ENCODE measurements at places on chromosomes 1 and 21.

DNA sequence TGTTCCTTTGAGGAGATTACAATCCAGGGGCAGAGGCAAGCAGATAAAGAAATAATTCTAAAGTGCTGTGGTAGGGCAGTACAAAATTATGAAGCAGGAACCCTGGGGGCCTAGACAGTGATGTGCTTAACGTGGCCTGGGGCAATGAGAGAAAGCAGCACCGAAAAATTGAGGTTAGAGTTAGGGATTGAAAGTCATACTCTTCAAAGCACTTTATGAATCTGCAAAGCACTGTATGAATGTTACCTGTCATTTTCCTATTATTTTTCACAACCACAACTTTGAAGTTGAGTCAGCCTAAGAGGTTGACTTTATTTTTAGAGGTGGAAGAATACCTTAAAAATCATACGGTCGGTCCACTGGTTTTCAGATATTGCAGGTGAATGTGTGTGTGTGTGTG is 183.4 kb upstream of the NFIA start:
- DNase-seq, result no peak

DNA sequence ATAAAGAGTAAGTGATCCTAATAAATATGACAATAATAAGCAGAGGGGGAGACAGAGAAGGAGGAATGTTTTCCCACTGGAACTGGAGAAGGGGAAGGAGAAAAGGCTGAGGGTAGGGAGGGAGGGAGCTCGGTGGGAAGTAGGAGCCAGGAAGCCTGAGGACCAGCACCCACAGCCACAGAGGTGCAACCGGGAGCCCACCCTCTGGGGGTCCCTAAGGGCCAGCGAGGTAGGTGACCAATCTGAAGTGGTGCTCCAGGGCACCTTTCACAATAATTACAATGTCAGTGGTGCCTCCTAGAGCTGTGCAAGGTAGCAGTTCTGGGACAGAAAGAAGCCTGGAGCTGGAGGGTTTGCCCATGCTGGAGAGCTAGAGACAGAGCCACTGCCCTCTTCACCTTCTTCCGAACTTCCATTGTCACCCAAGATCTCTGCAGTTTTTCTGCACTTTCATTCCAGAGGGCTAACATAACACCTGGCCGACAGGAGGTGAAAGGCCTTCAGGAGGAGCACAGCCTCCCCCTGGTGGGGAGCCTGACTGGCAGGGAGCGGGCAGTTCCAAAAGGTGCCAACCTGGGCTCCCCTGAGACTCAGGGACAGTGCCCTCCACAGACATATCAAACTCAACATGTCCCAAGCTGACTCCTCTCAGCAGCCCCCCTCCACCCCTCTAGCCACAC is 4.1 kb upstream of the AHCYL1 start:
- peak; percentile 79 for DNase-seq

- DNase-seq, result peak; percentile 93
Observed at GRCh38 chr21:45136927-45137611, 62.7 kb downstream of the ADARB1 start.

- peak; percentile 75 for DNase-seq
Observed at GRCh38 chr1:1374589-1374928, 448 bp downstream of the AURKAIP1 start.

DNA sequence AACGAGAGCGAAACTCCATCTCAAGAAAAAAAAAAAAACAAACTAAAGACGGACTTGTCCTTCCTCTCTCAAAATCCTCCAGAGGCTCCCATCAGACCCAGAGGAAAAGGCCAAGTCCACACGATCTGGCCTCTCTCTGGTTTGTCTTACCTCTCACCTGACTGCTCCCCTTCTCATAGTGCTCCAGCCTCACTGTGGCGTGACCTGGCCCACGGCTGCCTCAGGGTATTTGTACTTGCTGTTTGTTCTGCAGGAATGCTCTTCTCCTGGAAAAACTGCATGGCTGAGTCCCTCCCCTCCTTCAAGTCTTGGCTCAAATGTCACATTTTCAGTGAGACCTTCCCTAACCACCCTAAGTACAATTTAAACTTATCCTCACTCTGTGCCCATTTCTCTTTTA is 8.0 kb upstream of the BRWD1 start:
- DNase-seq, result no peak

DNA sequence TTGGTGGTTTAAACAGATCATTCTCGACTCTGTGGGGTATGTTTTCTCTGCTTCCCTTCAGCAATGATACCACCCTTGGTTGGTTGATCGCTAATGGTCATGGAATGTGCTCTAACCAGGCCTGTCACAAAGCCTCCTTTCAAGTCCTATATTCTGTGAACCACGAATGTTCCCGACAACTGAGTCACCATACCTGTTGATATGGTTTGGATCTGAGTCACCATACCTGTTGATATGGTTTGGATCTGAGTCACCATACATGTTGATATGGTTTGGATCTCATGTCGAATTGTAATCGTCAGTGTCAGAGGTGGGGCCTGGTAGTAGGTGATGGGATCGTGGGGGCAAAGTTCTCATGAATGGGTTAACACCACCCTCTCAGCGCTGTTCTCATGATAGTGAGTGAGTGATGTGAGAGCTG is 10.2 kb upstream of the CAMK2N1 start:
- DNase-seq, result no peak

GRCh38 chr1:235888119-235888643 is 21.5 kb upstream of the LYST start:
- no peak for DNase-seq

- no peak for DNase-seq
Observed at GRCh38 chr1:151621351-151621750, 9.5 kb downstream of the SNX27 start.

DNA sequence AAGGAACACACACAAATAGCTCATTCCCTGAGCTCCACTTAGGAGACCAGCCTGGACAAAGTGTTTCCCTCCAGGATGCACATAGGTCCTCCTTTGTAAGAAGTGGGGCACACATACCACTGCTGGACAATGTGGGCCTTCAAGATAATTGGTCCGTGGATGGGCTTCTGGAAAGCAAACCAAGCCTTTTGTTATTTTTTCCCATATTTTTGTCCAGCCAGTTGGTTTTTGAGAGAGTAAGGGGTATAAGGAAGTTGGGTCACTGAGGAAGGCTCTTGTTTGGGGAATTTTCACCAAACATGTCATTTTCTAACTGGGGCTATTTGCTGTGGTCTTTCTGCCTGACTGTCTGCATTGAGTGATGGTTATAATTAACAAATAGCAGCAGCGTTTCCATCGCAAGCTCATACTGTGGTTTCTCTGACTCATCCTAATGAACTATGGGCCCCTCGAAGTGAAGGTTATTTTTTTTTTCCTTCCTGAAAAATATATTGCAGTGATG is 306.3 kb upstream of the DUSP10 start:
- DNase-seq, result no peak

DNA sequence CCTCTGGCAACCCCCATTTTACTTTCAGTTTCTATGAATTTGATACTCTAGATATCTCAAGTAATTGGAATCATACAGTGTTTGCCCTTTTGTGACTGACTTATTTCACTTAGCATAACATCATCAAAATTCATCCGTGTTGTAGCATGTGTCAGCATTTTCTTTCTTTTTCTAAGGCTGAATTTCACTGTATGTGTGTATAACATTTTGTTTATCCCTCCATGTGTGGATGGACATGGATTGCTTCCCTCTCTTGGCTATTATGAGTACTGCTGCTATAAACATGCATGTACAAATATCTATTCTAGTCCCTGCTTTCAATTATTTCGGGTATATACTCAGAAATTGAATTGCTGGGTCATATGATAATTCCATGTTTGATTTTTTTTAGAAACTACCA is 97.3 kb downstream of the MAP3K21 start:
- DNase-seq, result no peak

DNA sequence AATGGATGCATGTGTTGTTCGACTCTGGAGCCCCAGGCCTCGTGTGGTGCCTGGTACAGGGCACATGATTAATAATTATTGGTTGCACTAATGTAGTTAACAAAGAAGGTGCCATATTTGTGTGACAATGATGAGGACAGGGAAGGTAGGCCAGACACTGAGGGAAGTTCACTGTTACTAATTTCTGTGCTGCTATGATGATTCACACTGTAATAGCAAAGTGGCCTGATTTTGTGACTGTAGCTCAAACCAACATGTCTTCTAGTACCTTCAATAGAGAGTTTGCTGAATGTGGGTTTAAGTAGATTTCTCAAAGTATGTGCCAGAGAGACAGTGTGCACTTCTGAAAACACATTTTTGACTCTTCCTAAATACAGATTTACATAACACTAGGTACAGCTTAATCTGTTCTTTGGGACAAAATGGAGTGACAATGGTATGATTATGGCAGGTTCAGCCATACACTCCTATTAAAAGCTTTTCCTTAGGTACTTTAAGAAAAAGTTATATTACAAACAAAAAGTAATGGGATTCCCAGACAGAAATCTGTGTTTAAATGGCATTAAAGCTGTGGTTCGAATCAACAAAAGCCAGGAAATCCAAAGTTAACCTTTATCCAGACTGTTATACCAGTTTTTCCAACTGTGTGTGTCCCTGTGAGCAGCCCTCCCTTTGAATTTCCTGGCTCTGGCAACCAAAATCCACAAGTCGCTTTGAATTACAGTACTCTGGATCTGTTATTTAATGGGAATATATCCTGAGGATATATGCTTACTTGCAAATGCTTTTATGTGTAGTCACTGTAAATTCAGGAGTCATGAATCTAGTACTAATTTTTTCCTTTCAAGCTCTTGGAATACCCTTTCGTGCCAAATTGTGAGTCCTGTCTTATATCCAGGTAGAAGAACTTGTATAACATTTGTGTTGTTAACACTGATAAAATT is 277.1 kb upstream of the SGIP1 start:
- DNase-seq, result no peak

DNA sequence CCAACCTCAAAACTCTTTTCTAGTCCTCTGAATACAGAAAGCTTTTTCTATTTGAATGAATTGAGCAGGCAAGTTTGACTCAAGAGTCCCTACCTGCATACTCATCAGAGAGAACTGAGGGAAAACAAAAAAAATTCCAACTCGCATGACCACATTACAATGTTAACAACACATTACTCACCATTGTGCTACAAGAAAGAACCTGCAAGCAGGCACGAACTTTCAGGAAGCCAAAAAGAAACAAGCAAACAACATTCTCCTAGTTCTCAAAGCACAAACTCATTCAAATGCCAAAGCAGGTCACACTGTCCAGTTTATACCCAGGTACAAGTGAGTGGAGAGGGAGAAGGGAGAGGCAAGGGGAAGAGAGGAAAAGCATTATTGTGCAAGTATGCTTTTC is 14.6 kb downstream of the OTUD7B start:
- DNase-seq, result no peak

DNA sequence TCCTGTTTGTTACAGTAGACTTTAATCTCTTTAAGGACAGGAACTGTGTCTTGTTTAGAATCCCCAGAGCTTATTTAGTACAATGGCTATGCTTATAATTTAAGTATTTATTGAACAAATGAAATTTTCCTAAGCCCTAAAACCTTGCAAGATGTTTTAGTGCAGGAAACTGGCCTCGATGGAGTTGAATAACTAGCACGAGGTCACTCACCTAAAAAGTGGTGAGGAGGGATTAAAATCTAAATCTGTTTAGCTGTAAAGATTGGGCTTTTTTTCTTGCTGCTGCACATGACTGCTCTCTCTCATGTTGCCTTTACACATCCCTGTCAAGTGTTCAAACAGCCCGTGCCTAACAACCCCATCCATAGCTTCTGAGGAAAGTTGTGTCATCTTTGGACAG is 10.2 kb downstream of the NFYC start:
- DNase-seq, result no peak

- DNase-seq, result peak; percentile 4
Observed at GRCh38 chr1:226627924-226628611, 79.5 kb downstream of the STUM start.

DNA sequence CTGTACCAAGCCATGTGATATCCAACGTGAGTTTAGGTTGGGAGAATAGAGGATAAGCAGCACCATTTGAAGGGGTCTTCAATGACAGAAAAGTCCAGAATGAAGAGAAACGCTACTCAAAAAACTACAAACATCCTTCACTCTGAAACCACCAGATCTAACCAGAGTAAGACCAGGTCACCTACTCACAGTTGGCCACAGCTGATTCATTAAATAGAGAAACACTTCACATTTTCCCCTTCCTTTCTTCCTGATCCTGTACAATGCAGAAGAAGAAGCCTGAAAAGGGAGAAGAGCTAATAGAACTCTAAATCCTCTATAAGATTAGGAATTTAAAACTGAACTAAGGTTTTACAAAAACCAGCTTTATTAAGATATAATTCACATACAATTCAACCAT is 19.4 kb upstream of the SETDB1 start:
- no peak for DNase-seq

DNA sequence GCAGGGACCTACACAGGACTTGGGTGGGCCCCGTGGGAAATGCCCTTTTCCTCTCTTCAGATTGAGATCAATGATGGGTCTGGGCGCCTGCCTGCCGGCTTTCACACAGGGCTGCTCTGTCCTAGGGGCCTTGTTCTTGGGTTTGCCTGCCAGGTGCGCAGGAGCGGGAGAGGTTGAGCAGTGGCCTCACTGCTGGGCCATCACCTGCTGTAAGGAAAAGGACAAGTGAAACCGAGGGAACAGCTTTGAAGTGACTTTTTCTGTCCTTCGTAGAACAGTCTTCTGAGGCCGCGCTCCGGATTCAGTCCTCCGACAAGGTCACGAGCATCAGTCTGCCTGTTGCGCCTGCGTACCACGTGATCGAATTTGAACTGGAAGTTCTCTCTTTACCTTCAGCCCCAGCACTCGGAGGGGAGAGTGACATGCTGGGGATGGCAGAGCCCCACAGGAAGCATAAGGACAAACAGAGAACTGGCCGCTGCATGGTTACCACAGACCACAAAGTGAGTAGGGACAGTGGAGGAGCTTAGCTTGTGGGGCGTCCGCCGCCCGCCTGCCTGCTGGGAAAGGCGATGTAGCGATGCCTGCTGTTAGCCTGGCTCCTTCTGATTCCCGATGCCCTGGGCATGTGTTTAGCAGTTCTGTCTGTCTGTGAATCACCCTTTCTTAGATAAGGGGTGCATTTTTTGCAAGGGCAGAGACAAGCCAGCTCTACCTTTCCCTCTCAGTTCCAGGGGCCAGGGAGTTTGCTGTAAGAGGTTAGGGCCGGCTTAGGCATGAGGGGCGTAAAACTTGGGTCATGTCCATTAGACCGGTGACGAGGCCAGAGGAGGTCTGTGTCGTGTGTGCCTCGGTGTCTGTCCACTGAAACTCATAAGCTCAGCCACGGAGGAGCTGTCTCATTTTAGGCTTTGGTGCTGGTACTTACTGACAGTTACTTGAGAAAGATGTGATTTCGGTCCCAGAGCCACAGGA is 19.5 kb upstream of the PWP2 start:
- DNase-seq, result no peak

GRCh38 chr1:185328255-185328654 is 11.2 kb upstream of the IVNS1ABP start:
- DNase-seq, result no peak

DNA sequence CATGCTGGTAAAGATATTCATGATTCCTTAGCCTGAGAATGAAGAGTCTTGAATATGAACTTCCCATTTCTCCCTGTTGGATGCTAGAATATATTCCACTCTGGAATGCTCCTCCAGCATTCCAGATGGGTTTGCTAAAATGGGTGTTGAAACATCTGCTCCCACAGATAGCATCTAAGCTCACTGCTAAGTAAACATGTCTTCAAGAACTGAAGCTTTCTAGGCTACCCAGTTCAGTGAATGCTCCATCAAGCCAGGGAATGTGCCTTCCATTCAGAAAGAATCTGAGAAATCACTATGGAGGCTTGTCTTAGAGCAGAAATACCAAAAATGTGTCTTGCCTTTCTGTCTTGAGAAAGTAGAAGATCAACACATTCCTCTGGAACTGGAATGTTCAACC is 81.1 kb downstream of the TNFSF18 start:
- no peak for DNase-seq

GRCh38 chr1:202162047-202162417 is 1.6 kb upstream of the PTPN7 start:
- no peak for DNase-seq

GRCh38 chr1:88935522-88936222 is 44.3 kb upstream of the GTF2B start:
- peak; percentile 14 for DNase-seq

Data from H7 (cell line).